ENCODE measurements at places on chromosomes 12 and 14.

- DNase-seq: no peak
These were observed 8.7 kb downstream of the STAC3 start for GRCh38 chr12:57242329-57242690.

GRCh38 chr14:94649543-94650443 is 37.6 kb downstream of the SERPINA3 start:
- DNase-seq: no peak

GRCh38 chr14:24194186-24194872 is 912 bp downstream of the TM9SF1 start:
- DNase-seq: no peak

DNA sequence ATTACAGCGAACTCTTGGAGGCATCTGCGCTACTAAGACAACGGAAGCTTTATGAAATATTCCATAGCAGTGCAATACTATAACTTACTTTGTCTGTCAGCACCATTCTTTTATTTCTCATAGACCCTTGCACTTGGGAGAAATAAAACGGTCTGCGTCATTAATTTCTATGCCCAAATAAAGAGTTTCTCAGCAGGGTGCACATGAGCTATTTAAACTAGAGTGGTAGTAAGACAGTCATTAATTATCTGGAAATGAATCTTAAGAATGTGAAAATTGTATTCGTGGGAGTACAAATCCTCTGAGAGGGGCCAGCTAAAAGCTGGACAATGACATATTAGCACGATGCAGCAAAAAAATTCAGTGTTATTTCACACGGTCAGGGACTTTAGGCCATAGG is 903.4 kb upstream of the FOXG1 start:
- no peak for DNase-seq

GRCh38 chr14:37179896-37180502 is 7.6 kb upstream of the SLC25A21 start:
- DNase-seq: no peak

- DNase-seq: peak; percentile 68
These were observed 7.2 kb upstream of the ANKRD9 start for GRCh38 chr14:102516531-102517391.

GRCh38 chr12:92412856-92413255 is 267.2 kb upstream of the BTG1 start:
- no peak for DNase-seq

DNA sequence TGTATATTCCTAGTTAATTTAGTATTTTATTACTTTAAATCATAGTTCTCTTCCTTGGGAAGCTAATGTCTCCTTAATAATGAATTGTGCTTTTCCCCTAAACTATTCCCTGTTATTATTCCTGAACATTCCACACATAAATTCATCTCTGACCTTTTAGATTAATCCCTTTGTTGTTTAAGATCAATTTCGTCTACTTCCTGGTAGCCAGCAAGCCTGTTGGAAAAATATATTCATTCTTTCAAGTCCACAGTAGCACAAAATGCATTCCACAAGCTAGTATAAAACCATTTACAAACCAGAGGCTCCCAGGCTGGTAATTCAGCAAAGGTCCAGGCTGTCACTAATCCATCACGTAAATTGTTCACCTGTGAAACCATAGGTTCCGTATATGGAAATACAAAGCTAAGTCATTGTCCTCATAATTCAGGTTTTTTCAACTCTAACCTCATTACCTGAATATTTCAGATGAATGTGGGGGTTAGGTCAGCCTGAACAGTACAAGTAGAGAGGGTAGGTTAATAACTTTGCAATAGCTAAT is 232.7 kb downstream of the SEC23A start:
- no peak for DNase-seq

GRCh38 chr12:131615326-131616042 is 95.4 kb upstream of the SFSWAP start:
- no peak for DNase-seq

- no peak for DNase-seq
These were observed 42.6 kb upstream of the LRTM2 start for GRCh38 chr12:1777798-1778197.

GRCh38 chr14:99094901-99095300 is 177.1 kb downstream of the BCL11B start:
- no peak for DNase-seq

DNA sequence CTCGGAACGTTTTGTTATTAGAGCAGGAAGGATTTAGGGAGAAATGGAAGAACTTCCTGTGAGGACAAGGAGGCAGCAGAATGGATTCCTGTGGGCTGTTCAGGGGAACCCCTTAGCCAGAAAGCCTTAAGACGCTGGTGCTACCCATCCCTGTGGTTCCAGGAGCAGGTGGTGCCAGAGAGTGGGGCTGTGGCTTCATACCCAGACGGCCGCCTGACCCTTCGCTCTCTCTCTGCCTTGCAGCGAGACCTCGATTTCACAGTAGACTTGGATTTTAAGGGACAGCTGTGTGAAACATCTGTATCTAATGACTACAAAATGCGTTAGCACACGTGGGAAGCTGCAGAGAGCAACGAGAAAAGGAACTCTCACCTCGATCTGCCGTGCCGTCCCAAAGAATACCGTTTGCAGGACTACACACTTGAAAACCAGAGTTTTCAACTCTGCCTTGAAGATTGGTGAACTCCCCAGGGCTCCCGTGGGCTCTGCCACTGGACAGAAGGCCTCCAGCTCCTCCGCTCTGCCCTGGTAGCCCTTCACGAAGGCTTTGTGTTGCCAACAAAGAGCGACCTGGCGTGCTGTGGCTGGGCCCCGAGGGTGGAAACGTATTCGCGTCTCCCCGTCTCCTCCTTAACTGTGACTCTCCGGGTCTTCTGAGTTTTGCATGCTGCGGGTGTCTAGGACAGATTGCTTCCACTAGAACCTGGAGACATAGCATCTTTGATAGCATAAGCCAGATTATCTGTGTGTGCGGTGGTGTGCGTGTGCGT is 102.0 kb downstream of the PRMT8 start:
- DNase-seq: no peak

- DNase-seq: no peak
These were observed 44.4 kb downstream of the TMEM63C start for GRCh38 chr14:77225892-77226557.

DNA sequence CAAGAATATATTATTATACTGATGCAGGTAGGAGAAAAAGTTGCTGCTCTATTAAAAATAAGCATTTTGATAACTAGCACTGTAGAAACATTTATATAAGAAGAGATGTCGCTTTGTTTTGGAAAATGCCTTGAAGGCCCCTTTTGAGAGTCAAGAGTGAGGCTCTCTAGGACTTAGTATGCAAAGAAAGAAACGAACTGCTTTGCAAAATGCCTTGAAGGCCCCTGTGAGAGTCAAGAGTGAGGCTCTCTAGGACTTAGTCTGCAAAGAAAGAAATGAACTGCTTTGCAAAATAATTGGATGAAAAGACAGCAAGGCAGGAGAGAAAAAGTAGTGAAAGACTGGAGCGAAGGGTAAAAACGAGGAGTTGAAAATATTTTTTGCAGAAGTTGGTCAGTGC is 65.9 kb downstream of the AVPR1A start:
- DNase-seq: no peak

DNA sequence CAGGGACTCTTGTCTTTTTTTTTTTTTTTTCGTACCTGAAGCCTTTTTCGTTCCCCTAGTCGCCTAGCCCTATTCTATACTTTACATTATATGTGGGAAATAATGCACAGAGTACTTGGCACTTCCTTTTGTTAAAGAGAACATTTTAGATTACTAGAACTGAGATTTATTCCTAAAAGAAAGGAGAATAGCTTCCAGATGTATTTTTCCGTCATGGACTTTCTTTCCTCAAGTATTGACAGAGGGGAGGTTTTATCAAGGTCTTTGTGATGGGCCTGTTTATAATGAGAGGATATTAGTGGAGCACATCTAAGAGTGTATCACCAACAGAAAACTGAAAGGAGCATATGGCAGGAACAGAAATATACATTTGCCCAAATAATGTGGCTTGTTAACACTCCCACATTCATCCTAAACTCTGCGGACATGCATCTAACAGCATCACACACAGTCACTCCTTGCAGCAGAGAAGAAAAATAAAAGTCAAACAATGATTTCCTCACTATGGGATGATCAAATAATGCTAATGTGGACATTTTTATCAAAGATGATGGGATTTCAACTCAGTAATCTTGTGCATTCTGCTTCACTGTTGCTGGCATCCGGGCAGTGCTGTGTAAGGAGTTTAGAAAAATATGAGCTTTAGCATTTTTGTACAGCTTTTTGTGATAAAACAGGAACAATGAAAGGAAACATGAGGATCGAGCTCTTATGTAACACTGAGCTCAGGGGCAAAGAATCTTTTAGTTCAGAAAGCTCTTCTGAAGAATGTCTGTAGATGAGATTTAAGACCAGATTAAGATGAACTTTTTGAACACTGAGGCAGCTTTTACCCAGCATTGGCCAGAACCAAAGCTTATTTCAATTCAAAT is 183.1 kb downstream of the EGLN3 start:
- no peak for DNase-seq

GRCh38 chr14:21999402-21999801 is 325.8 kb upstream of the OR4E1 start:
- no peak for DNase-seq

- no peak for DNase-seq
These were observed 4.6 kb downstream of the SALL2 start for GRCh38 chr14:21521501-21521900.

GRCh38 chr14:92680781-92681650 is 67.4 kb downstream of the LGMN start:
- DNase-seq: peak; percentile 61

DNA sequence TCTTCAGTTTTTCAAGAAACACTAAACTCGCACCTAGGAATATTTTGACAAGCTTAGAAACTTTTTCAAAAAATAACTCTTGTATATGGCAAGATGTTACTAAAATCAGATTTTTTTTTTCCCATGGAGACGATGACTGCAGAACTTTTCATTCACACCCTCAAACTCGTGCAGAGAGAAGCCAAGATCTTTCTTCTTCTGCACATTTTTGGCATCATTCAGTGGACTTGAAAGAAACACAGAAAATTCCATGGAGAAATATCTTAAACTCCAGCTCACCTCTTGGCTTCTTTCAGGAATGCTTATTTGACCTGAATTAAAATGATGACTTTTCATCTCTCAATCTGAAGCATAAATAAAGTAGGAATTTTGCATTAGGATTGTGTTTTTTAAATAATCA is 919.4 kb downstream of the NRXN3 start:
- DNase-seq: no peak

DNA sequence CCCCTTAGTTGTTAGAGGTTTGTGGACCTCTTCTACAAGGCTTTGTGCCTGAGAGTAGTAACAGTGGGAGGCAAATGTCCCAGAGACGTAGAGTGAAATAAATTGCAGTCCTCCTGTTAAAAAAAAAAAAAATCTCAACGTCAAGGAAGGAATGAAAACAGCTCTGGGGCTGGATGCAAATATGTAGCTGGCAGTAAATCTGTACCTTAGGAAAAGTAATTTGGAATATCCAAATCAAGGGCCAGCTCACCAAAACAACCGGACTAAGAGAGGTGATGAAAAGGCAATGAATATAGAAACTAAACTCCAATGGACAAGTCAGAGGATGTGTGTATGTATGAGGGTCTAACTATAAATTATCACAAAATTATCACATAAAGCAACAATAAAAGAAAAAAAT is 27.0 kb downstream of the SINHCAF start:
- DNase-seq: no peak

DNA sequence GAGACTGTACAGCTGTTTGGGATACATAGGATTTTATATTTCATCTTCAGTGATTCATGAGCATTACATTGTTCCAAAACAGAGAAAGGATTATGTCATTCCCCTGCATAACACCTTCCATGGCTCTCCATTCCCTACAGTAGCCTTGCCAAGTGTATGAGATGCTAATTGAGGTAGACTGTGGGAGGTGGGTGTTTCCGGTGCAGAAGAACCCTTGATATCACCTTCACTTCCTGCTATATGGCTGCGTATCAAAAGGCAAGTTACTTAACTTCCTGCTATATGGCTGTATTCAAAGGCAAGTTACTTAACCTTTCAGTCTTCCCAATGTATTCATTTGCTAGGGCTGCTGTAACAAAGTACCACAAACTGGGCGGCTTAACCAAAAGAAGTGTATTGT is 11.2 kb downstream of the FAR2 start:
- DNase-seq: no peak

GRCh38 chr14:104866451-104867370 is 1.6 kb downstream of the CEP170B start:
- DNase-seq: no peak

DNA sequence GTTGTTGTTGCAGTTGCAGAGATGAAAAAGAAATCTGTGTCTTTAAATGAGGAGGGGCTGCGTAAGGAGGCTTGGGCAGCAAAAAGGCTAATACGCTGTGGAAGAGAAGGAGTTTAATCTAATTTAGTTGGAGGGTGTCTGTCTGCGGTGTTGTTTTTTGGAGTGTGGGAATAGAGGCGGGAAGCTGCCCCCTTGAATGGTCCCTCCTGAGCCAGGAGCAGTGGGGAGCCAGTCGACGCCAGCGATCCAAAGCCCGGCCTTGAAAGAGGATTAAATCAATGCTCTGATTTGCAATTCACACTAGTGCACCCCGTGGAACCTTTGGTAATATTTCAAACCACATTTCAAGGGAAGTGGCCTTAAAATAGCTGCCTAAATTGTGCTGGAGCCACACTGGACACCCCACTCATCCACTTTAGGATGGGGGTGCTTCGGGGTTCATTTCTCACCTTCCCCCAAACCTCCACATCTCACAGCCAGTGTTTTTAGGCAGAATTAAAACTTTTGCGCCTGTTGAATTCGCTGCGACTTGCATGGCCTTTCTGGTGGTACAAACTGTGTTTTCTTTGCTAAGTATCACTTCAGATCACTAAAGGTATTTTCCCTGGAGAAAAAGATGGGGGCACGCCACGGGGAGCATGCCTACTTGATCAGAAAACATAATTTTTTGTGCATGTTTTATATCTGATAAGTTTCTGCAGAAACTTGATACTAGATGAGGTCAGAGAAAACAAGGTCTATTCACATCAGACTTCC is 4.1 kb upstream of the FZD10 start:
- DNase-seq: no peak

DNA sequence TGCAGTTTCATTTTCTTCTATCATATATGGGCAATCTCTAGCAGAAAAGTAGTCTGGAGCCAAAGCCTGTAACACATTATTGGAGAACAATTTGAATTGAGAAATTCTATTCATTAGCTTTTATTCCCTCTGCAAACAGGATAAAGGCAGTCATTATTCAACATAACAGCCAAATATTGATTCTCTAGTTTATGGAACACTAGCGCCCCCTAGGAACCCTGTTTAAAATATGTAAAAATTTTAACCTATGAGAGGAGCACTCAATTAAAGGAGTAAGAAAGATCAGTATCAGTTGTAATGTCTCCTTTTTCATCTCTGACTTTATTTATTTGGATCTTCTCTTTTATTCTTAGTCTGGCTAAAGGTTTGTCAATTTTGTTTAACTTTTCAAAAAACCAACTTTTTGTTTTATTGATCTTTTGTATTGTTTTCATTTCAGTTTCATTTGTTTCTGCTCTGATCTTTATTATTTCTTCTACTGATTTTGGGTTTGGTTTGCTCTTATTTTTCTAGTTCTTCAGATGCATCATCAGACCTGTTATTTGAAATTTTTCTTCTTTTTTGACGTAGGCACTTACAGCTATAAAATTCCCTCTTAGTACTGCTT is 4.8 kb upstream of the LMNTD1 start:
- no peak for DNase-seq

- DNase-seq: peak; percentile 16
These were observed 234.3 kb downstream of the EFCAB11 start for GRCh38 chr14:89720076-89720687.
